ENCODE measurements at places on chromosomes 3 and 15.

DNA sequence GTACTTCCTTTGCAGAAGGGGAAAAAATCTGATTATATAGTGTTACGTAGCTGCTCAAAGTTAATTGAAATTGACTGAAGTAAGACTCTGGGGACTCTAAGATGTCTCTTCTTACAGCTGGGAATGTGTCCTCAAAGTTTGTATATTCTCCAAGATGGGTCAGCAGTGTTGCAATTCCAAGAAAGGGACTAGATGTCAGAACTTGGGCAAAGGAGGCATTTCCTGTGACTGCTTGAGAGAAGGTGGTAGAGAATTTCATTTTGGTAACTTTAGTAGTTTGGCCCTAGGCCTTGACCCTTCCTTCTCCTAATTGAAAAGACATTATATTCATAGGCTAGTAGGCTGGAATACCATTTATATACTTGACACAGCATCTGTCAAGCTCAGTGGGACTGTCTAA is 33.9 kb downstream of the PTPRG start:
- DNase-seq, result no peak

DNA sequence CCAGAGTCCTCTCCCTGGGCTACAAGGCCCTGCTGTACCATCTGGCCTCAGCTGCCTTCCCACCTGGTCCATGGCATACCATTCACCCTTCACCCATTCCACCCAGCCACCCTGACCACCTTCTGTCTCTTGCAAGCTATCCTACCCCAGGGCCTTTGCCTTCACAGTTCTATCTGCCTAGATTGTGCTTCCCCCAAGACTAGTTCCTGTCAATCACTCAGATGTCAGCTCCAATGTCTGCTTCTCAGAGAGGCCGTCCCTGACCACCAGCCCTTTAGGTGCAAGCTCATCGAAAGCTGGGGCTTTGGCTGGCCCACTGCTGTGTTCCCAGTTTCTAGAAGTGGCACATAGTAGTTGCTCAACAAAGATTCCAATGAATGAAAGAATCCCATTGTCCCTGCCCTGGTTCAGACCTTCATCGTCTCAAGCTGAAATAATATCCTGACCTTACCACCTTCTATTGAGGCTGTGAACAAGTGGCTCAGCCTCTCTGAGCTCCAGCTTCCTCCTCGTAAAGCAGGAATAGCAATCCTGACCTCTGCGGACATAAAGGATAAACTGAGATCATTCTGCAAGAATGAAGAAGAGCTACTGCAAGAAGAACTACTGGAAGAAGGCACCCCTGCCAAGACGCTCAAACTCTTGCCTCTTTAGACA is 15.8 kb downstream of the EFCAB12 start:
- no peak for DNase-seq

DNA sequence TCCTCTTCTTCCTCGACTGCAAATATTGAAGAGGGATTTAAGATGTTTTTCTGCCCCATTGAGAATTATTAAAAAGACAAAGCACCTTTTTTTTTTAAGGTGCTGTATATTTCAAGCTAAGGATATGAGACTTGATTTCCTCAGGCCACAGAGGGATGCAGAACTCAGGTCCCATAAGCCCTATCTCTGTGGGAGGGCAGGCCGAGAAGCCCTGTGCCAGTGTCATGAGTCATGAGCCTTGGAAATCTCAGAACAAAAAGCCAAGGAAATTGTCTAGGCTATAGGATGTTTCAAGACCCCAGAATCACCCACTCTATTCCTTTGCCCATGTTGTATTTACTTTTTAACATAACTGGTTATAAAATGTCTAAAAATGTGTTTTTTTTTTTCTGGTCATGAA is 7.3 kb downstream of the ESYT3 start:
- no peak for DNase-seq

GRCh38 chr15:99283717-99284116 is 32.4 kb downstream of the LRRC28 start:
- no peak for DNase-seq

GRCh38 chr3:117761703-117762620 is 1052.4 kb downstream of the TUSC7 start:
- peak; percentile 20 for DNase-seq

- DNase-seq, result no peak
Observed at GRCh38 chr15:98067339-98067738, 106.8 kb downstream of the ARRDC4 start.

DNA sequence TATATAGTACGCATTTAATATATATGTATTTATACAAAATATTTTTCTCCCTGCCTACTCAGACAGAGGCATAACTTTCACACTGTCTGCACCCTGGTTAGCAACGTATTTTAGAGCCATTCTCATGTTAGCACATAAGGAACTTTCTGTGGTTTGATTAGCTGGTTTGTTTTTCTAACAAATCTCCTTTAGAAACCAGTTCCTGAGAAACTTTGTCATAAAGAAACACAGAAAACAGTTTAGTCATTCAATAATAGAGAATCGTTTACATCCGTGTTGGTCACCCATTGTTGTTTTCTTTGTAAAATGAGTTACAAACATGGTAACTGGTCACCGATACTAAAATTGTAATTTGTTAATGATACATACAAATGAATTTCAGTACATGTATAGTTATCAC is 5.9 kb upstream of the NGRN start:
- no peak for DNase-seq

Data from caudate nucleus (tissue), 63 donors.